ENCODE measurements at places on chromosomes 1 and 21. TPM values are rescaled to one million over a fixed set of nuclear protein-coding genes. Genes with fewer than 3 reads are reported as not detected.

Gene OPN3
- polyA plus RNA-seq, result 19.1 TPM

- DNase-seq, result no peak
Observed at GRCh38 chr21:24276204-24276603, 1331.1 kb downstream of the MRPL39 start.

DNA sequence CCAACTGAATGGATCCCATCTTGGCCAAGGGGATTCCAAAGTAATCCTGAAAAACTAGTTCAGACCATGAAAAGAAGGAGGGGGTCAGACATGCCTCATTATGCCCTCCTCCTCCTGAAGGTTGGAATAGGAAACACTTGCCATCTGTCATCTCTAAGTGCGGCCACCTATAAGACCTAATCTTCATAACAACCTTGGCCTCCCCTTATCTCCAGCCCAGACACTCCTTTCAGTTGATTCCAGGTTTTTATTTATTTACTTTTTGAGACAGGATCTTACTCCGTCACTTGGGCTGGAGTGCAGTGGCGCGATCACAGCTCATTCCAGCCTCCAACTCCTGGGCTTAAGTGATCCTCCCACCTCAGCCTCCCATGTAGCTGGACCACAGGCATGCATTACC is 19.7 kb downstream of the SNAP47 start:
- DNase-seq, result no peak

DNA sequence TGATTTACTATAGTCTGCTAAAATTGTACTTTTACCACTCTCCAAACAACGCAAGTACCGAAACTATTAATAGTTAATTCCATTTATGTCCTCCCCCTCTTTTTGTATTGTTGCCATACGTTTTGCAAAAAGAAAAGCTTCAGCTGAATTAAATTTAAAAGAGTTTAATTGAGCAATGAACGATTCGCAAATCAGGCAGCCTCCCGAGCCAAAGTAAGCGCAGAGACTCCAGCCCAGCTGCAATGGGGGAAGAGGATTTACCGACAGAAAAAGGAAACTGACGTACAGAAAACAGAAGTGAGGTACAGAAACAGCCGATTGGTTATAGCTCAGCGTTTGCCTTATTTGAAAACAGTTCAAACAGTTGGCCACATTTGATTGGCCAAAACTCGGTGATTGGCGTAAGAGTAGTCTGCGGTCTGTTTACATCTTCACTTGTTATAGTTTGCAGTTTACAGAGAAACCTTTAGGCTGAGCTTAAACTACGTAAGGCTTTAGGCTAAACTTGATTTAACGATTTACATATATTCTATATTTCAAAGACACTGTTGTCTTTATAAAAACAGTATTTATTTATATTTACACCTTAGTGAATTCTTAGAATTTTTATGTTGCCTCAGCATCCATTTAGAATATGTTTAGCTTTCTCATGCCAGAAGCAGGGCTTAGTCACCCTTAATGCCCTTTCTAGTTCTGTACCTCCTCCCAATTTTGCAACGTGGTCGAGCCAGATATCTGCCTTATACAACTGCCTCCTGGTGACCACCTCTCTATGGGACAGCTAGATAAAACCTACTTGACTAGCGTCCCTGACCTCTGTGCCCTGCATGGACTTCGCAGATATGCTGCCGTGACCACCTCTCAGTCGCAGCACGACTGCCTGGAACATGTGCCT is 23.8 kb downstream of the CR1 start:
- DNase-seq, result no peak

DNA sequence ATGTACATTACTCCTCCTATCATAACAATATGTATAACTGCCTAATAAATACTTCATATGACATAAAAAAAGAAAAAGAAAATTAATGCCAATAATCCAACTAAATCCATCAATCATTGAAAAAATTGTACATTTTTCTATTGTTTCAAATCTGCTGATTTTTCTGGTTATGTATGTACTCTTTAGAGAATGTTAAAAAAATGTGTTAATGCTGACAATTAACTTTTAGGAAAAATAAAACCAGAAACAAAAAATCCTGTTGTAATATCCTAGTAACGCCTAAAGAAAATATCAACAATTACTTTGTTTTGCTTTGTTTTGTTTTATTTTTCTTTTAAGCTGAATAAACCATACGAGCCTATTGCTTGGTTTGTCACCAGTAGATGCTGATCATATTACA is 213.9 kb upstream of the USP25 start:
- DNase-seq, result no peak
